ENCODE measurements at places on chromosomes 2 and 18. TPM values are rescaled to one million over a fixed set of nuclear protein-coding genes. Genes with fewer than 3 reads are reported as not detected.

ATP8B1 gene
- polyA plus RNA-seq = 2.8 TPM

PRKAG3 gene
- not detected for polyA plus RNA-seq

- DNase-seq = peak; percentile 89
Measured at GRCh38 chr2:44479127-44479887, 117.6 kb downstream of the CAMKMT start.

- no peak for DNase-seq
Measured at GRCh38 chr2:149928011-149928410, 340.4 kb upstream of the MMADHC start.

GRCh38 chr2:129829588-129829987, 149.9 kb upstream of the RAB6C start:
- no peak for DNase-seq

- DNase-seq = no peak
Measured at GRCh38 chr18:45286431-45286830, 328.8 kb upstream of the SLC14A2 start.

GRCh38 chr2:229641676-229642075, 72.7 kb downstream of the DNER start:
- DNase-seq = no peak

All from HepG2 (cell line).